AG04450 (cell line): ENCODE measurements at places on chromosomes 1 and 21.
A peak's percentile ranks its signal among the peaks of the same experiment; 100 is the strongest.

DNA sequence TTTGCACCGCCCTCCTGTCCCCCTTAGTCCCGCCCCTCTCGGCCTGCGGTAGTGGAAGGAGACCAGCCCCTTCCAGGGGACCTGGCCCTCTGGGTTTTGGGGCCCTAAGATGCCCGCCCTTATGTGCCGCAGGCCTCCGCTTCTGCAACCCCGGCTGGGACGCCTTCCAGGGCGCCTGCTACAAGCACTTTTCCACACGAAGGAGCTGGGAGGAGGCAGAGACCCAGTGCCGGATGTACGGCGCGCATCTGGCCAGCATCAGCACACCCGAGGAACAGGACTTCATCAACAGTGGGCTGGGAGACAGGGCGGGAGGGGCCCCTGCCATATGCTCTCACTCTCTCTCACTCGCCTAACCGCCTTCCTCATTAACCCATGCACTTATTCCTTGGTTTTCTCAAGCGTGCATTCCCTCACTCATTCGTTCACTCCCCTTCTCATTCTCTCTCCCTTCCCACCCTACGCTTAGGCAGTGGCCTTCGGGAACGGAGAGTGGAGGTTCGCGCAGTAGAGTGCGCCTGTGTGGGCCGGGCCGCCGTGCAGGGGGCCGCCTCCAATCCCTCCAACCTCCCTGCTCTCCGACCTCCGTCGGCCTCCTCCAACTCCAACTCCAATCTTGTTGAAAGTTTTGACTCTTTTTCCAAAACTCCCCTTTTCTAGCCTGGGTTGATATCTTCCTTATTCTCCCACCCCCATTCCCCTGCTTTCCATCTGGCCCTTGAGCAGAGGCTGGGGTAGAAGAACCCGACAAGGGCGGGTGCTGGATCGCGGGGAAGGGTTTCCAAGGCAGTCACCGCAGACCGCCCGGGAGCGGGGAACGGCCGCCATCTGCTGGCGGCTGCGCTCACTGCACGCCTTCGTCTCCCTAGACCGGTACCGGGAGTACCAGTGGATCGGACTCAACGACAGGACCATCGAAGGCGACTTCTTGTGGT is 15.2 kb downstream of the BCAN start:
- DNase-seq = no peak

DNA sequence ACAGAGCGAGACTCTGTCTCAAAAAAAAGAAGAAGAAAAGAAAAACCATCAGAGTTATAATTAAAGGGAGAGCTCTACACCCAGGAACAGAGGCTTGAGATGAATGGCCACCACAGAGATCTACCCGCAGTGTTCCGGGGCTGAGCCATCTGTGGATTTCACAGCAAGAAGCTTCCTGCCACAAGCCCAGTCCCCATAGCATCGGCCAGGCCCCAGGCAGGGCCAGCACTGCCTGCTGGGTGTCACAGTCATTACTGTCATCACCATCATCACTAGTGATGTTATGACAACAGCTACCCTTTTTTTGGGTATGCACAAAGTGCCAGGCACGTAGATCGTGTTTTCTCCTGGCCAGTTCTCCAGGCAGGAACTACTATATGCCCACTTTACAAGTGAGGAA is 111.6 kb upstream of the VAMP3 start:
- no peak for DNase-seq

- no peak for DNase-seq
Measured at GRCh38 chr1:115811140-115811828, 29.6 kb downstream of the NHLH2 start.

DNA sequence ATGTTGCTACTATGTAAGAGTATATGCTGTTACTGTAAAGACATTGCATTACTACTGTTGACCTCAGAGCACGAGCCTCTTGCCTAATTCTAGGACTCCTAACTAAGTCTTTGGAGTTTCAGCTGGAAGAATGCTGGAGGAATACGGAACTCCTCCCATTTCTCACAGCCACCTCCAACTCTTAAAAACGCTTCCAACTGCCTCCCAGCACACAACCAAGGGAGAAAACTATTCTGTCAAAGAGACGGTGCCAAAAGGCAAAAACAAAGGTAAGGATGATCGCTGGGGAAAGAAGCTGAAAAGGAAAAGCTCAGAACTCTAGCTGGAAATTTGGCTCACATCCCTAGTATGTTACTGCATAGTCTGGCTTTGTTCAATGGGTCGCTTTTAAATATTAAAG is at the start of gene FMO2:
FMO2 (plus strand) TSS at position 210 of the 400 bp plus-strand sequence. CDS start 414 bp downstream, outside the sequence.
- DNase-seq = no peak

GRCh38 chr1:232335741-232336293 is 294.1 kb downstream of the SIPA1L2 start:
- no peak for DNase-seq

GRCh38 chr1:179082333-179082998 is 596 bp downstream of the TOR3A start:
- no peak for DNase-seq

DNA sequence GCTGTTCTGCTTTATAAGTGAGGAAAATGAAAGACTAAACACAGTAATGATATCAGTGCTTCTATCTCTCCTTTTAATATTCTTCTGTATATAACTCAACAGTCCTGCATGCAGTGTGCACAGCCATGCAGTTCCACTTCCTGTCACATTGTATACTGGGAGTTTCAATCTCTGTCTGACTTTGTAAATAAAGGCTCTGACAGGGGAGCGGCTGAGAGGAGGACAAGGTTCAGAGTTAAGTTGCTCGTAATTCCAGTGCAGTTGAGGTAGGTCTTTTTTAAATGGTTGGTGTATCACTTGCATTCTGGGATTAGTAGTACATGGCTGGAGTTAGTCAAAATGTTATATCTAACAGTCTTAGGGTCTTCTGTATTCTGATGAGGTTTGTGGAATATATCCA is 264.5 kb downstream of the OLFM3 start:
- DNase-seq = no peak

GRCh38 chr1:93964777-93965200 is 55.6 kb upstream of the GCLM start:
- no peak for DNase-seq

DNA sequence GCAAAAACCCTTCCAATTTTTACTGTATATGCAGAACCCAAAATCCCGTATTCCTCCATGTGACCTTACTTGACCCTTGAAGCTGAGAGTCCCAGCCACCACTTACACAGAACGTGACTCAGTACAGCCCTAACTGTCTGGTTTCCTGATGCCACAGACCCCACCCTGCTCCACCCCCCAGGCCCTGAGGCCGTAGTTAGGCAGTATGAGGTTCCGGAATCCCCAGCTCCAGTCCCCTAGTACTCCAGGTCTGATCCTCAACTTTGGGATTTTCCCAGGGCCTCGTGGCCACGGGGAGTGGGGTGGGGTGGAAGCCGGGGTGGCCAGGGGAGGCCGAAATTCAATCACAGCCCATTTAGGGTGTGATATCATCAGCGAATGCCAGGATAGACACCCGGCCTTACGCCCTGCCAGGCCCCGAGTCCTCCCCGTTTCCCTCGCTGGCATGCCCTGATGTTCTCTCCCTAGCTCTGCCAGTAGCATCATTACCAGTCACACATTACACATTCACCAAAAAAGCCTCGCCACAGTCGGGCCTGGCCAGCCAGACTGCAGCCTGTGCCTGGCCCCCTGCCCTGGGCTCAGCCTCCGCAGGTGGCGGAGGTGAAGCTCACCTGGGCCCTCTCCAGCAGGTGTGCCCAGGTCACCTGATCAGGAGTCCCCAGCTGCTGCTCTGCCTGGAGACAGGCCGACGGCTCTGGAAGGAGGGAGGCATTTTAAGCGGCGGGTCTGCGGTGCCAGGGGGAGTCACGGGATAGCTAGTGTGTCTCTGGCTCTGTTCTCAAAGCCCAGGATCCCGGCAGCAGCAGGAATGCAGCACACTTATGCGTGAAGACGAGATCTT is 70.8 kb downstream of the SCCPDH start:
- no peak for DNase-seq

GRCh38 chr1:177439301-177439700 is 268.5 kb downstream of the BRINP2 start:
- no peak for DNase-seq

GRCh38 chr1:234608911-234609690 is 877 bp downstream of the IRF2BP2 start:
- no peak for DNase-seq

DNA sequence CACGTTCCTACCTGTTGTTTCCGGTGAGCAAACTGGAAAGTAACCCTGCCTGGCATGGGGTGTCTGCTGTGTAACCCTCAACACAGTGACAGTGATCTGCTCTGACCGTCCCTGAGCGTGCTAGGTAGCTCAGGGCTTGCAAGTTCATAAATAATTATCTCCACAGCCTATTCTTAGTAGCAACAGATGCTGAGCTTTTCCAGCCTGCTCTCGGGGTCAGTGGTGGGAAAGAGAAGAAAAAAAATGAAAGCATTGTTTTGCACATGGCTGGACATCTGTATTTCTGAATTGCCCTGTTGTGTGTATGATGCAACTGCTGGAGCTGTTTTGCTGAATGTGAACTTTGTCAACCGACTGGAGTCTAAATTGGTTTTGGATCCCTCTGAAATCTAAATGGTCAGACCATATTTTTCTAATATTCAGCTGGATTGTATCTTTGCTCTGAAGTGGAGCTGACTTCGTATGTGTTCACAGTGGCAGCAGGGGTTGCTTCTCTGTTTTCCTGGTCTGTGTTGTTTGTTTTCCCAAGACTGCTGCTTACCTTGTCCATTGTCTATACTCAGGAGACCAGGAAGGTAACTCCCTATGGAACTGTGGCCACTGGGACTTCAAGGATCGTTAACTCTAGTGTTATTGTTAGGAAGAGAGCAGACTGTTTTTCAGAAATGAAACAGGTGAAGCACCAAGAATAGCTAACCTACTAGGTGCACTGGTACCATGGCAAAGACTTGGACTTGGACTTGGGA is 27.0 kb downstream of the TGFB2 start:
- no peak for DNase-seq

- DNase-seq = no peak
Measured at GRCh38 chr1:97252076-97252475, 530.5 kb downstream of the PTBP2 start.

GRCh38 chr1:26353210-26353859 is 595 bp downstream of the CRYBG2 start:
- DNase-seq = no peak

DNA sequence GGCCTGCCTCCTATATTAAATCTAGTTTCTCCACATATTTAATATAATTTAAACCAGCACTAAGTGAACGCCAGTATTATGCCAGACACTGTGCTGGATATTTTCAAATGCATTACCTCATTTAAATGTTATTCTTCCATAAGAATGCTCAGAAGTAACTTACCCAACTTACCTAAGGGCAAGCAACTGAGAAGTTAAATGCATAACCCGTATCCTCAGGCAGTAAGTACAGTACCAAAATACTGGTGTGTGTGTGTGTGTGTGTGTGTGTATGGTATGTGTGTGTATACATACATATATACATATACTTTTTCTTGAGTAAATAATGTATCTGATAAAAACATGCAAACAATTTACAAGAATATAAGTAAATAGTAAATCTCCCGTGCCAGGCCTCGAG is 9.0 kb upstream of the TRIM45 start:
- DNase-seq = no peak

- DNase-seq = no peak
Measured at GRCh38 chr1:184422490-184423233, 35.8 kb downstream of the C1orf21 start.

- DNase-seq = no peak
Measured at GRCh38 chr1:68268896-68269483, 36.7 kb upstream of the WLS start.

DNA sequence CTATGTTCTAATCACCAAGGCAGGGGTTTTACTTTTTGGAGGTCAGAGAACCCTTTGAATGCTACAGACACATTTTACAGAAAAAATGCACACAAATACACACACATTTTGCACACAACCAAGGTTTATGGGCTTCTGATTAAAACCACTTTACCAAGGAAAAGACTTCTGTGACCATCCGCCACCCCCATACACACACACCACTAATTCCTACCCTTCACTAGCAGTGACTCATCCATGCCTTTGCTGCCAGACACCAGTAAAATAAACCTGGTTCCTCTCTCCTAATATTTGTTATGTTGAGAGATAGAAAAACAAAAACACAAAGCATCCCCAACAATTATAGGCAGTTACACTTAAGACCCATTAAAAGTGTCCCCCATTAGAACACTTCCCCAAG is 12.9 kb downstream of the PIGM start:
- DNase-seq = no peak

DNA sequence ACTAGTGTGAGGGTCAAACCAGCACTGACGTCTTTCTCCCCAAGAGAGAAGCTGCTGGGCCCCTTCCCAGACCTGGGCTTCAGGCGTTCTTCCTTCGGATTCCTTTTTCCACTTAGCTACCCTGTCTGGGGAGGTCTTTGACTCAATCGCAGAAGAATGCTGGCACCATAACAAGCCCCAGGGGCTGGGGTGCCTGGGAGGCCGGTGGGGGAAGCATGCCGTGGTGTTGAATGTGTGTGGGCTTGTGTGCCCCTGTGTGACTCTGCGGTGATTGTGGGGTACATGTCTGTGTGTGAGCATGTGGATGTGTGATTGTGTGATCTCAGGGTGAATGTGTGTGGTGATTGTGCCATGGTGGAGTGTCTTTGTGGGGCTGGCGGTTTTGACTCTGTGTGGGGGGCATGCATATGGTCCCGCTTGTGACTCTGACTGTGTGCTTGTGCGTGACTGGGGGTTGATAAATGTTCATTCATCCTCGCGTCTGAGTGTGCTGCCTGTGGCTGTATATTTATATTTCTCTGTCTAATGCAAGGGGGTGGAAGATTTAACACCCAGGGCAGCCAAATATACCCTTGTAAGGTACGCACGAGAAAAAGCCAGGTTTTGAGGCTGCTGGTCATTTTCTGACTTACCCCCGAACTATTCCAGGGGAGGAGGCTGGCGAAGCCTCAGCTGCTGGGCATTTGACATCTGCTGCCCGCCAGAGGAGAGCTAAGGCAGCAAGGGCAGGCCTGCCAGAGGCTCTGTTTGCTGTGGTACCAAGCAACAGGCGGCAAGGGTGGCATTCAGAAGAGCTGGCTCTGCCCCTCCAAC is 1.1 kb upstream of the SYNC start:
- DNase-seq = peak; percentile 93

DNA sequence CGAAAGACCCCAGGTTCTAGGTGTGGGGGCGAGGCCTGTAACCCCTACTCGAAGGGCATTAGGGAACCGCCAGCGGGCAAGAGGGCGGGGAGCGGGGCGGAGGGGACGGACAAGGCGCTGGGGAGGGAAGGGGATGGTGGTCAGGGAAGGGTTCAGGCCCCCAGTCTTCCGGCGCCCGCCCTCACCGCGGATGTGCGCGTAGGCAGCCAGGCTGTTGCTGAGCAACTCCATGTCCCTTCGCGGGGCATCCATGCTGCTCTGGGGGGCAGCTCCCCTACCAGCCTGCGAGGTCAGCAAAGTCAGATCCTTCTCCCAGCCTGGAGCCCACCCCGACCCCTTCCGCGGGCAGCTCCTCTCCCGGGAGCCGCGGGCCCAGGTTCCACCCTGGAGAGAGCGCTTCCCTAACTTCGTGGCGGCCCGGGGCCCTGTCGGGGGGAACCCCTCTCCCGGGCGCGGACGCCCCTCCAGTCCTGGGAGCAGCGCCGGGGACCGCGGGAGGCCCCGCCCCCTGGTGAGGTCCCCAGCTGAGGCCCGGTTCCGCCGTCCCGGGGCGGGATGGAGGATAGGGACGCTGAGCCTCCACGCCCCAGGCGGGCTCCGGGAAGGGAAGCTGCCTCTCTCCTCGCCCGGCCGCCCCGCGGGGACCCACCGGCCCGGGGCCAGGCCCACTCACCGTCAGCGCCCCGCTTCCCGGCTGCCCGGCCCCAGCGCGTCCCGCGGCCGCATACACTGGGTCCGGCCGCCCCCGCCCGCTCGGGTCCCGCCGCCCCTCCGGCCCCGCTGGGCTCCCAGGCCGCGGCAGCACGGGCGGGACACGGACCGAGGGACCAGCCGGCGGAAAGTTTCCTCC is 434 bp downstream of the EVA1B start:
- DNase-seq = no peak

GRCh38 chr1:228457017-228457395 is 30.2 kb upstream of the RNF187 start:
- no peak for DNase-seq
